Heart right ventricle (tissue), 16 donors: ENCODE measurements at places on chromosomes 13 and 19.
A peak's percentile ranks its signal among the peaks of the same experiment; 100 is the strongest.

- DNase-seq: no peak
Observed at GRCh38 chr13:27973291-27973690, 4.2 kb upstream of the CDX2 start.

DNA sequence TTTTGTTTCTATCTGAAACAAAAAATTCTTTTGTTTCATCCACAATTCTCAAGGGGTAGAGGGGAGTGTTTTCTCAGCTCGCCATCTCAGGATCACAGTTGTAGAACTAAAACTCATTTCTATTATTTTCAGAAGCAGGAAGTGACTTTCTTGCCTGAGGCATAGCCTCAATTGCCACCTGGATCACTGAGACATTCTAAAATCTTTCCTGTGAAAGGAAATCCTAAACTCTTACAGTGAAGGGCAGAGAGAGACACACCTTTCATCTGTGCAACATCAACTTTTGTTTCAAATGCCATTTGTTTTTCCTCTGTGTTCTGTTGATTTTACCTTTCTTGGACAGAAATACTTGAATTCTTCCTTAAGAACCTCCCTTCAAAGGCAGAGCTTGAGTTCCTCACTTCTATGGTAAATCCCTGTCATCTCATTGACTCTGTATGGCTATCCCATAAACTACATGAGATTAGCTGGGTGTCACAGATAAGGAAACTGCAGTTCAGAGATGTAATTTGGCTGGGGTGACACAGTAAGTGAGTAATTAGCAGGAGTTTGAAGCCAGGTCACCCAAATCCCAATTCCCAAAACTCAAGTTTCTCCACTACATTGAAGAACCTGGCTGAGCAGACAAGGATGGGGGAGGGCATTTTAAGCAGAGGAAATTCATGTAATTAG lies 224.4 kb upstream of the HTR2A start:
- no peak for DNase-seq

GRCh38 chr19:54506079-54506478 lies 3.4 kb downstream of the LAIR2 start:
- DNase-seq: no peak

DNA sequence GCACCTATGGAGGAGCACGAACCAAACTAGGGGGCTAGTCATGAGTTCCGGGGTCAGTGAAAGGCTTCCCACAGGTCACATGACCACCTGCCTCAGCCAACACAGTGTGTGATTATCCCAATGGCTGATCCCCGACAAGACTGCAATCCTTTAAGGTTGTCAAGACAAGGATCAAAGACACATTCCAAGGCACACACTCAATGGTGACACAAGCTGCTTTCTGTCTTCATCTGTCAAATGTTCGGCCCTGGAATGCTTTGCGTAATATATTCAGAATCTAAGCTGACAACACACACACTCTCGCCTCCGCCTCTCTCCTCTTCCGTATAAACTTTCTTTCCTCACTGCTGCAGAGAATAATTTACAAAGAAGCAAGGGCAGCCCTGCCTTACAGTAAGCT lies 11.7 kb downstream of the RANBP3 start:
- DNase-seq: no peak

- no peak for DNase-seq
Observed at GRCh38 chr19:55402509-55402908, 5.1 kb downstream of the UBE2S start.

- no peak for DNase-seq
Observed at GRCh38 chr13:78228211-78228610, 309.6 kb upstream of the EDNRB start.

GRCh38 chr13:45339867-45340266 lies 1.1 kb downstream of the TPT1 start:
- no peak for DNase-seq

DNA sequence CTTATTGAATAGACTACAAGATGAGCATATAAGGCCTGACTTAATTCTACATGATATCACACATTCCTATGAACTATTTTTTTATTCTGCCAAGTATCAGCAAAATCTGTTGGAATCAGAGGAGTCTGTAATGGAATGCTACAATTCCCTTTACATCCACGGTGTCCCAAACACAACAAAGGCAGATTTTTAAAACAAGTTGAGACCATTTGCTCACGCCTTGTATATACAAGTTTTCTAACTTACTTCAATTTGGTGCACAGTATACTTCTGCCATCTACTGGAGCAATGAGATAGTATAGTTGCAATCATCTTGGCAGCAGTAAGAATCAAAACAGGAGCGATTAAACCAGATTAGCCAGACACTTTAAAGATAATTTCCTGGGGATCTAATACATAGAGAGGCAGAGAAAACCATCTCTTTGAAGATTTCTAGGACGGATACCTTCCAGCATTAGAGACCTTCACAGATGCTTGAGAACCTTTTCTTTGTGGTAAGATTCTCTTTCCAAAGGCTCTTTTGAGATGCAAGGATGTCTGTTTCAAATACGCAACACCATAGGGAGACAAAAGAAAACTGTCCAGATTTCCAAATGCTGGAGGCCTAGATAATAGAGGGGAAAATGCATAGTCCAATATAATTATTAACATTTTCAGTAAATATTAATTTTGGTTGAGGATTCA lies 302.0 kb upstream of the MIR17HG start:
- no peak for DNase-seq

DNA sequence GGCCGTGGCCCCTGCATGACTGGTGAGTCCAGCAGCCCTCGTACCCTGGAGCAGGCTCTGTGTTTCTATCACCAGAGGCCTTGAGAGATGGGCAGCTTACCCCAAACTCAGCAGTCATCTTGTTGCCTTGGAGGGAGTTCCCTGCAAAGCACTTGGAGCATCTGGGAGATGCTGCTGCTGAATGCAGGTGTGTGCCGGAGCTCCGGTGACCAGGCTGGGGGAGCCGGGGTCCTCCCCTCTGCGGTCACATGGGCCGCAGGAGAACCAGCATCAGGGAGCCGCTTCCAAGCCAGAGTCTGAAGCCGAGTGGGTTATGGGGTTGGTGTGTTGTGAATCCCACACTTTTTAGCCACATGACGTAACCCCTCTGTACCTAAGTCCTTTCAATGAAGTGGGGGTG lies 82.8 kb downstream of the TEX29 start:
- DNase-seq: no peak

GRCh38 chr19:18001777-18002345 lies 6.1 kb upstream of the ARRDC2 start:
- DNase-seq: no peak

DNA sequence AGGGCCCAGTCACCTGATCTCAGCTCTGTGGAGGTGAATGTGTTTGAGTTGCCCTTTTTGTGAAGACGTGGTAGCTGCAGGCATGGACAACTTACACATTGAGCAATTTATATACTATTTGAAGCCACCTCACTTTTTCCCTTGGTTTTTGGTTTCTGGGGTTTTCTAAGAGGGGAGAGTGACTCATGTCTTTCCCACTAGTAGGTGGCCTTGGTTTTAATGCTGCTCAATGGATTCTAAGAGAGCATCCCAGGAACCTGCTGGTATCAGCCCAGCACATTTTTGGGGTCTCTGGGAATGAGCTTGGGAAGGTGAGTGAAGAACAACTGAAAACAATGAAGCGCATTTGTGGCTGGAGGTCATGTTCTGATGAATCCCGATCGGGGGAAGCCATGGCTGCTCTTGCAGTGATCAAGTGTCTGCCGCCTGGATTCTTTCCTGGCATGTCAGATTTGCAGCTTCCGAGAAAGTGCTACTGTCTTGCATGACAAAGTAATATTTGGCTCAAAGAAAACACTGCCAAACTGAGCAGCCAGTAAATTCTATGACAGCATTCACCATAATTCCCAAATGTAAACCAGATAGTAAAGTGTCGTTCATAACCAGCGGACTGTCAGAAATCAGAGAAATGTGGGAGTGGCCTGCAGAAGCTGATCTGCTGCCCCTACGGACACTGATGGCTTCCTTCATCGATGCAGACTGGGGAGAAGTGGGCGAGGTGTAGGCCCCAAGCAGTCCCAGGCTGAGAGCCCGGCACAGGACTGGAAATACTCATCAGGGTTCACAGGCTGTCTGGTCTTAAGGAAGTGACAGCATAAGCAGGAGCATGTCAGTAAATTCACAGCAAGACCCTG lies 98.7 kb downstream of the COL4A2 start:
- no peak for DNase-seq

- peak; percentile 82 for DNase-seq
Observed at GRCh38 chr13:41060724-41061074, 610 bp upstream of the WBP4 start.

GRCh38 chr13:99083981-99084380 lies 106.1 kb upstream of the DOCK9 start:
- no peak for DNase-seq

- no peak for DNase-seq
Observed at GRCh38 chr13:45943120-45943519, 91.6 kb upstream of the SIAH3 start.

- no peak for DNase-seq
Observed at GRCh38 chr19:49355909-49356353, 6.3 kb downstream of the TEAD2 start.

DNA sequence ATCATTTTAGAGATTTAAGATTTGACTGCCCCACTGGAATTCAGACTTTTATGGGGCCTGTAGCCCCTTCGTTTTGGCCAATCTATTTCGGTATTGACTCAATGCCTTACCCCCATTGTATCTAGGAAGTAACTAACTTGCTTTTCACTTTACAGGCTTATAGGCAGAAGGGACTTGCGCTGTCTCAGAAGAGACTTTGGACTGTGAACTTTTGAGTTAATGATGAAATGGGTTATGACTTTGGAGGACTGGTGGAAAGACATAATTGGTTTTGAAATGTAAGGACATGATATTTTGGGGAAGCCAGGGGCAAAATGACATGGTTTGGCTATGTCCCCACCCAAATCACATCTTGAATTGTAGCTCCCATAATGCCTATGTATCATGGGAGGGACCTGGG lies 463.0 kb upstream of the KLHL1 start:
- no peak for DNase-seq

DNA sequence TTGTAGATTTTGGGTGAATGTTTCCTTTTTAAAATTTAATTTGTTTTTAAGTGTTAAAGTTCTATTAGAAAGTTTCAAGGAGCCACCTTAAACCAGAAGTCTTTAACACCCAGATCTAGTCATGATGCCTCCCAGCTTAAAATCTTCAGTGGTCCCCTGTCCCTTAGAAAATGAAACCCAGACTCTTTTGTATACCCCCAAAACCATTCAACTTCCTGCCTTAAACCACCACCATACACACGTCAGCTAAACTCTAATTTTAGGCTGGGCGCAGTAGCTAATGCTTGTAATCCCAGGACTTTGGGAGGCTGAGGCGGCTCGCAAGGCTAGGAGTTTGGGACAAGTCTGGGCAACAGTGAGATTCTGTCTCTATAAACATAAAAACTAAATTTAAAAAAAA lies 37.9 kb downstream of the N4BP2L1 start:
- no peak for DNase-seq

- no peak for DNase-seq
Observed at GRCh38 chr19:29875931-29876330, 64.1 kb downstream of the CCNE1 start.

- no peak for DNase-seq
Observed at GRCh38 chr19:49895566-49896297, 955 bp downstream of the IL4I1 start.

GRCh38 chr19:31334101-31334848 lies 15.0 kb downstream of the TSHZ3 start:
- no peak for DNase-seq

- no peak for DNase-seq
Observed at GRCh38 chr13:113150550-113151365, 7.7 kb upstream of the PROZ start.

DNA sequence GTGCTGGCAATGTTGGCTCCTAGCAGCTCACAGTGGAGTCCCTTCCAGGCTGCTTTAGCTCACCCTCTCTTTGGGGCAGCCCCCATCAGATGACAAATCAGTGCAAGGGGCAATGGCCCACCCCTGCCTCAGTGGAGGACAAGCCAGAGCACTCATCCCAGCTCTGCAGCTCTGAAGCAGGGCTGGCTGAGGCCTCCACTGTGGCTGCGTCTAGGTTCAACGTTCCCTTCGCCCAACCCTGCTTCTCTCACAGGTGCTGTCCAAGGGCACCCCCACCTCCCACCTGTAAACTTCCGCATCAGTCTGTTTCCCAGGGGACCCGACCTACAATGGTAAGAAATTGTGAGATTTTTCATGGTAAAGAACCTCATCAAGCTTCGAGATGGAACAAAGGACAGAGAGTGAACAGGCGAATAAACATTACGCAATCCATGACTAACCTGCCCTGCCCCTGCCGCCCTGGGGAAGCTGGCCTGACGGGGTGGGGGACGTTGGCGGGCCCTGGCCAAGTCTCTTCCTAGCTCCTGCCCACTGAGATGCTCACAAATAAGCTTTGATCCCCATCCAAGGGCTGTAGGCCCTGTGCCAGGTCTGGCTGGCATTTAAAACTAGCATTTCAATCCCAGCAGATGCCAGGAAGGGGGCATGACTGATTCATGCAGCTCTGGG lies 40.5 kb downstream of the DZIP1 start:
- no peak for DNase-seq

GRCh38 chr19:14317157-14317556 lies 64.1 kb upstream of the ADGRE5 start:
- no peak for DNase-seq

- DNase-seq: no peak
Observed at GRCh38 chr13:88376760-88377388, 705.7 kb downstream of the SLITRK5 start.

DNA sequence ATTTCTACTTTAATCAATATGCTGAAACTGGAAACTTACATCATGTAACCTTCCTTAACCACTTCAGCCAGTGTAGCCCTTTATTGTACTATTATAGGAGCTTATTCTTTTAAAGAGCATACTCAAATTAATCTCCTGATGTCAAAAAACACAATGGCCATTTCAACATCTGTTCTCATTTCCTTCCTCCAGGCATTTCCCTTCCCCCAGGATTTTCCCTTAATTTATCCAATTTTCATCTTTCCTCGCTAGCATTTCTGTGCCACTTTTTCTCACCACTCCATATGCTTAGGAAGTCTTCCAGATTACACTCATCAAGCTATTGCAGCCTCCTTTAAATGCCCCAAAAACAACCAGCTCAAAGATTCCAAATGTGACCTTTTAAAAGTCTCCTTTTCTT lies 265.0 kb downstream of the PCDH9 start:
- no peak for DNase-seq

GRCh38 chr19:56690670-56691069 lies 19.1 kb upstream of the ZNF835 start:
- DNase-seq: no peak

DNA sequence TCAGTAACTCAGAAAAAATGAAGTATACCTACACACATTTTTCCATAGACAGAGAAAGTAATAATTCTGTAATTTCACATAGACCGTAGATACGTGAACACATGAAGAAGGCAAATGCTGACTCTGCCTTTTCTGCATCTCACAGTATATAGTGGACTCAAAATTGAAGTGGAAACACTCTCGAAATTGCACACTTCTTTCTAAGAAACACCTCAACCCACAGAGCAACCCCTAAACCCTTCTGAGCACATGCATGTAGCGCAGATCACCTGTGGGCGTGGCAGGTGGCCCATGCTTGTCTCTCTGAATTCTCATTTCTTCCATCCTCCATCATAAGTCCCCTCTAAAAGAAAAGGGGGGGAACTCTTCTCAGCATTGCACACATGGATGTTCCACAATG lies 34.7 kb downstream of the COL4A1 start:
- no peak for DNase-seq

GRCh38 chr13:42894765-42895243 lies 97.2 kb downstream of the EPSTI1 start:
- peak; percentile 75 for DNase-seq

GRCh38 chr13:99031832-99032231 lies 54.0 kb upstream of the DOCK9 start:
- DNase-seq: no peak

GRCh38 chr13:48750588-48751383 lies 97.1 kb downstream of the CYSLTR2 start:
- peak; percentile 42 for DNase-seq
